Smooth muscle cell of the brain vasculature (primary cell): ENCODE measurements at places on chromosomes 12 and 14.
A peak's percentile ranks its signal among the peaks of the same experiment; 100 is the strongest.

DNA sequence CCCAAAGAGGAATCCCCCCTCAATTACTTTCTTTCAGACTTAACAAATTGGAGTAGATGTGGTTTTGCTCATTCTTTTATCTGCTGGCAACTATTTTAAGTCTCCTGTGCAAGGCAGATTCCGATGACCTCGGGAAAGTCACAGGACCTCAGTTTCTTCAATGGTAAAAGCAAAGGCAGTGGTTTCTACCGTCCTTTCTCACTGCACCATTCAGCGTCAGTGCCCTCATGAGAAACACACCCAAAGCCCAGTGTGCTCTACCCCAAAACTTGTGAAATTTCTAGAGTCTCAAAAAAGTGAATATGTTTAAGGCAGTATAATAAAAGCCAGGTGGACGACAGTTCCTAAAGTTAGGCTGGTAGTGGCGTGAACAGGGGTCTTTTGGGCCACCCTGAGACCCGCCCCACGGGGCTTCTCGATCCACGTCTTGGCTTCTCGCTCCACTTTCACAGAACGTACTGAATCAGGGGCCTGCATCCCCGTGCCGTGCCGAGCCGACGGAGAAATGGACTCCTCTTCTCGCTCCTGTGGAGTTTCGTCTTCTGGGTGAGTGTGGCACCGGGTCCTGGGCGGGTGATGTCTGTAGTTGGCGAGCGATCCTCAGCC, 1.3 kb upstream of the ARHGAP5 start:
- DNase-seq = no peak

GRCh38 chr12:86057092-86057845, 183.2 kb downstream of the NTS start:
- DNase-seq = no peak

DNA sequence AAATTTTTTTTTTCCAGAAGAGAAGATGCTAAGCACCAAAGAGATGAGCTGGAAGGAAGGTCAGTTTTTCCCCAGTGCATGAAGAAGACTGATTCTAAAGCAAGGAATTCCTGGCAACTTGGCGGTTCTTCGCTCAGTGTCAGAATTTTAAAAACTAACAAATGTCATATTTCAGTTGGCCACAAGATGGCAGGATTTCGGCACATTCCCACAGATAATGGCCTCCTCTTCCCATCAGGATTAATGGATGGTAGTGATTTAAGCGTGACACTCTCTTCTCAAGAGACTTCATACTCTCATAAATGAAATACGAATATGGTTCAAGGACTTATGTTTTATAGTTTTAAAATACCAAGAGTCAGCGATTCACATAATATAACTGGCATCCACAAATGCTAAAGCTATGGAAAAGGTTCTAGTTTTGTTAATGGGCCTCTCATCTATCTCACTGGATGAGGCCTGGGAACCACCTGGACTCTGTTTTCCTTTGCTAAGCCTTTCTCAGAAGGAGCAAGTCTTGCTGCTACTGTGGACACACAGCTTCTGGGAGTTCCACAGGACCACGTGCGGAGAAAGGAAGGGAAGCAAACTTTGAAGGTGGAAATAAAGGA, 46.1 kb upstream of the PTPRO start:
- DNase-seq = peak; percentile 28

GRCh38 chr14:90624227-90624626, 192.0 kb downstream of the TTC7B start:
- DNase-seq = no peak

DNA sequence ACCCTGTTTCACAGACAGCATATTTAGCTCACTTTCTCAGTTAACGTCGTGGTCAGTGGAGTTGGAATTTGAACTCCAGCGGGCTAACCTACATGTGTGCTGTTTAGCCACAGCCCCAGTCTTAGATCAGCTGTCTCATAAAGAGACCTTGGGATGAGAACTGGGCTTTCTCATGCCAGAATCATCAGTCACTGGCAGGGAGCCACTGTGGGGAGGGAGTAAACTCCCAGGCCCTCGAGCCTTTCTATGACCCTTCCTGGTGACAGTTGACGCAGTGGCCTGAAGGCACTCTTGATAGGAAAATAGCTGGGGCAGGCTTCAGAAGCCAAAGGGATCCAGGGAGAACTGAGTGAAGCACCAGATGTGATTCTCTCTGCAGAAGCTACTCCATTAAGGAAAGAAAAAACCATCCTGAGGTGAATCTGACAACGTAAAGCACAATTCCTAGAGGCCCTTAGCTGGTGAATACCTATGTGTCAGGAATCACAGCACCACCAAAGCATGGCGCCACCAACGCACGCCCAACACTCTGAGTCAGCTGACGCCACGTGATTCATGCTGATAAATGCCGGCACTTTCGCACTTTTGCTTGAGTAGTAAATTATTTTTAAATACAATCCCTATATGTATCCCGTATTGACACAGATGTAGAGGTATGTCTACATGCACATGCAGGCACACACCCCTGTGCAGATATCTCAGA, 279.6 kb upstream of the TMEM132C start:
- peak; percentile 18 for DNase-seq

DNA sequence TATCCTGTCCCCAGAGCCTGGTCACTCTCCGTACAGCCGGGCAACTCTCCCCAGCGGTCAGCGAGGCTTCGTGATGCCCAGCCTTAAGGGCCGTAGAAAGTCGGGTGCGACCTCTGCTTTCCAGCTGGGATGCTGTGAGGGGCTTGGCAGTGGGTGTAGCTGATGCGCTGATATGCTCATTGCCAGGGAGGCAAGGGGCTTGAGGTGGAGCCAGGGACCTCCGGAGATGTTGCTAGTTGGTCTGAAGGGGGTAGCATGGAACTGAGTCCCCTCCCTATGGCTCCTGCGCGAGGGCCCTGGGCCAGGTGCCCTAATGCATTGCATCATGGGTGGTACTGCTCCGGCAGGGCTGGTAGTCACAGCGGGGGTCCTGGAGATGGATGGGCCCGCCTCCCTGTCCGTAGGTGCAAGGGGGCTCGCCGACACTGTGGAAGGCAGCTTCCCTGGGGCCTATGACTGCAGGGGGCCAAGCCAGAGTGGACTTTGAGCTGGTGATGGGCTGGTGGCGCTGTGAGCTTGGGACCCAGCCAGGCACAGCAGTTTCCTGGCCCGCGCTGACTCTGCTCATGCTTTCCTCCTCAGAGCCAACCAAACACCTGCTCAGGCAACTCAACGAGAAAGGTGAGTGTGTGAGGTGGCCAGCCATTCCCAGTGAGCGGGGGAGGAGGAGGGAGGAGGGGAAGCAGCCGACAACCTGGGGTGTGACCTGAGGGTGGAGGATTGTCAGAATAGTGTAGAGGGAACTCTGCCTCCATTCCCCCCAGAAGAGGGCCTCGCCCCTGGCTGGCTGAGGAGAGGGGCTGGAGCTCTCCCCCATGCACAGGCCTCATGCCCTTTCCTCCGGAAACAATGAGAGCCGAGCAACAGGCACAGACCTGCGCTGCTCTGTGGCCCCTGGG, 32.3 kb downstream of the PLEKHG3 start:
- DNase-seq = no peak

GRCh38 chr14:75476274-75476995, 45.8 kb upstream of the BATF start:
- DNase-seq = no peak

DNA sequence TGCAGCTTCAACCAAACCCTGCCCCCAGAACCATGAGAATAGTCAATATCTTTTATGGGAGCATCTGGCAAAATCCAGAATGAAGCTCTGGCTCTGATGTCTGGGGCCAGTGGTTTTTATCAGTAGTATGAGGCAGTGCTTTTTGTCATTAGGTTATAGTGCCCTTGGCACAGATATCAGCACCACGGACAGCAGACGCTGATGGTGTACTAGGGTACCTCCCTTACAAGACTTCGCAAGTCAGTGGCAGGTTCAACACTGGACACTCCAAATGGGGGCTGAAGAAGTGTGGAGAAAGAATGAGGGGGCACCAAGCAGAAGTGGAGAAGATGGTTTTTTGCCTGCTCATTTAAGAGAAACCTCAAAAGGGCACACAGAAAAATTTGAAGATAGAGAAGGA, 68.2 kb upstream of the E2F7 start:
- DNase-seq = peak; percentile 46

GRCh38 chr14:51328064-51328771, 88.2 kb downstream of the TMX1 start:
- peak; percentile 33 for DNase-seq

- no peak for DNase-seq
Measured at GRCh38 chr14:99255621-99256482, 16.1 kb downstream of the BCL11B start.

- no peak for DNase-seq
Measured at GRCh38 chr14:104094709-104095425, 9.4 kb downstream of the ASPG start.

- DNase-seq = no peak
Measured at GRCh38 chr12:53738406-53739213, 11.4 kb upstream of the CALCOCO1 start.

DNA sequence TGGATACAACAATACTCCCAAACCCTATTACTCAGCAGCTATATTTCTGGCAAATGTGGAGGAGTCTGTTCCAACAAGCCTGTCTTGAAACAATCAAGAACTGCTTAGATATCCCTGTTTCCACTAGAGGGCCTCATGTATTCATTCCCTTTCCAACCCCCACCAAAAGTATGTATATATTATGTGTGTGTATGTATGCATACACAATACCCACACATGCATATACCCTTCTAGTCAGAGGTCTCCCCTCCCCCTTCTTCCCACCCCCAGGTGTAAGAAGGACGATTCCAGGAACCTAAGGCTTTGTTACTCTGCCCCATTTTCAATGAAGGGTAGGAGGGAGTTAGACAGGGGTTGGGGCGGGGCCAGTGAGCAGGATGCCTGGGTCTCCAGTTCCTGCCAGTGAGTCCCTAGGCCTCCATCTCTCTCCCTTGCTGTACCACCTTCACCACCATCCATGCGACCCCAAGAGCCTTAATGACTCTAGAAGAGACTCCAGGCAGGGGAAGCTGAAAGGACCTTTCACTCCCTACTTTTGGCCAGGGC, at the start of gene DGKA:
Gene DGKA, plus strand, starts transcription at position 392 of the 546 bp plus-strand sequence. CDS start 5,342 bp downstream, outside the sequence.
- no peak for DNase-seq

- no peak for DNase-seq
Measured at GRCh38 chr12:13253966-13254760, 57.6 kb downstream of the EMP1 start.

DNA sequence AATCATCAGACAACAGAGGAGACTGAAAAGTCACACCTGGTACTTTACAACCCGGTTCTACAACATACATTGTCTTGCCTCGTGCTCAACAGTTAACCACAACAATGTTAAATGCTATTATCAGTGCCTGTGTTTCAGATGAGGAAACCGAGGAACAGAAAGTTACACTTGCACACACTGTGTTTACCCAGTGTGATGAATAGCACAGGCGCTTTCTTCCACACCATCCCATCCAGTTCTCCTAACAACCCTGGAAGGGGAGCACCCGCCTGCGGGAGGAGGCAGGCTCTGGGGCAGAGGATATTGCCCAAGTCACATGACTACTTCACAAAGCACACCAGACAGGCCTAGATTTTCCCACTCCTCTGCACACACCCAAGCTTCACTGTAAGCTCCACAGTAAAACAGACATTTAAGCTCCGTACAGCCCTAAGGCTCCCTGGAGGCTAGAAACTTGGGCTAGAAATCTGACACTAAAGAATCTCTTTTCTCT, 21.8 kb downstream of the NCKAP5L start:
- no peak for DNase-seq

DNA sequence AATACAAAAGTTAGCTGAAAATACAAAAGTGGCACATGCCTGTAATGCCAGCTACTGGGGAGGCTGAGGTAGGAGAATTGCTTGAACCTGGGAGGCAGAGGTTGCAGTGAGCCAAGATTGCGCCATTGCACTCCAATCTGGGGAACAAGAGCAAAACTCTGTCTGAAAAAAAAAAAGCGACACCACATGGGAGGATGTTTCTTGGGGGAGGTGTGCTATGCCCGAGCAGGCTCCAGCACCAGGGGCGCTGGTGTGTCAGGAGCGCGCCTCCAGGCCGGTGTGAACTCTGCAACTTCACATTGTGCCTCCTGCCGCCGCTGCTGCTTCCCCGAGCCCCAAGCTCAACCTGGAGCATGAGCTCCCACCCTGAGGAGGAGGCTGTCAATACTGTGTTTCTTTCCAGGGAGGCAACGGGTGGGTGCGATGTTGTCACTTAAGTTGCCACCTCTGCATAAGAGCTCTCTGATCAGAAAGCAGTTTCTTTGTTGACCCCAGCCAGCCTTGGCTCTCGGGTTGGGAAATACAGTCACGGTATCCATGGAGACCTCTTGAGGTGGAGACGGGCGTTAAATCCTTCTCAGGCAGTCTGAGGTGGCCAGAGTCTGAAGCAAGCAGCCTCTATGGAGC, 18.9 kb downstream of the DEGS2 start:
- no peak for DNase-seq

DNA sequence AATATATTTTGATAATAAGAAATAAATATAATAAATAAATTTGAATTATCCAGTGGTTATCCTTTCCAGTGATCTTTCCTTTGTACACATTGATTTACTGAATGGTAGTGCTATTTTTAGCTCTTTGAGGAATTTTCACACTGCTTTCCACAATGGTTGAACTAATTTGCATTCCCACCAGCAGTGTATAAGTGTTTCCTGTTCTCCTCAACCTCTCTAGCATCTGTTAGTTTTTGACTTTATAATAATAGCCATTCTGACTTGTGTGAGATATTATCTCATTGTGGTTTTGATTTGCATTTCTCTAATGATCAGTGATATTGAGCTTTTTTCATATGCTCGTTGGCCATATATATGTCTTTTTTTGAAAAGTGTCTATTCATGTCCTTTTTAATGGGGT, 333.7 kb downstream of the RAD51B start:
- no peak for DNase-seq

GRCh38 chr14:105287249-105288102, 13.3 kb downstream of the BRF1 start:
- DNase-seq = no peak

- DNase-seq = no peak
Measured at GRCh38 chr12:11666131-11667050, 16.9 kb downstream of the ETV6 start.

DNA sequence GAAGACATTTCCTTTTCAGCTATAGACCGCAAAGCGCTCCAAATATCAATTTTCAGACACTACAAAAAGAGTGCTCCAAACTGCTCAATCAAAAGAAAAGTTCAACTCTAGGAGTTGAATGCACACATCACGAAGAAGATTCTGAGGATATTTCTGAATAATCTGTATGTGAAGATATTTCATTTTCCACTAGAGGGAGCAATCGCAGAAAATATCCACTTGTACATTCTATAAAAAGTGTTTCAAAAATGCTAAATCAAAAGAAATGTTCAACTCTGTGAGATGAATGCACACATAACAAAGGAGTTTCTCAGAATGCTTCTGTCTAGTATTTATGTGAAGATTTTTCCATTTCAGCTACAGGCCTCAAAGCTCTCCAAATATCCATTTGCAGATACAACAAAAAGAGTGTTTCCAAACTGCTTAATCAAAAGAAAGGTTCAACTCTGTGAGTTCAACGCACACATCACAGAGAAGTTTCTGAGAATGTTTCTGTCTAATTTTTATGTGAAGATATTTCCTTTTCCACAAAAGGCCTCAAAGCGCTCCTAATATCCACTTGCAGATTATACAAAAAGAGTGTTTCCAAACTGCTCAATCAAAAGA, 643.8 kb upstream of the ALG10B start:
- no peak for DNase-seq

GRCh38 chr14:35534873-35535482, 1.0 kb downstream of the INSM2 start:
- DNase-seq = peak; percentile 28
